ENCODE measurements at places on chromosomes 4 and X. TPM values are rescaled to one million over a fixed set of nuclear protein-coding genes. Genes with fewer than 3 reads are reported as not detected.

RASGEF1B gene
- total RNA-seq, result 26.7 TPM

SH3BGRL gene
- 45.6 TPM for total RNA-seq

BTC gene
- total RNA-seq, result 0.09 TPM

FGG gene
- total RNA-seq, result not detected

DNA sequence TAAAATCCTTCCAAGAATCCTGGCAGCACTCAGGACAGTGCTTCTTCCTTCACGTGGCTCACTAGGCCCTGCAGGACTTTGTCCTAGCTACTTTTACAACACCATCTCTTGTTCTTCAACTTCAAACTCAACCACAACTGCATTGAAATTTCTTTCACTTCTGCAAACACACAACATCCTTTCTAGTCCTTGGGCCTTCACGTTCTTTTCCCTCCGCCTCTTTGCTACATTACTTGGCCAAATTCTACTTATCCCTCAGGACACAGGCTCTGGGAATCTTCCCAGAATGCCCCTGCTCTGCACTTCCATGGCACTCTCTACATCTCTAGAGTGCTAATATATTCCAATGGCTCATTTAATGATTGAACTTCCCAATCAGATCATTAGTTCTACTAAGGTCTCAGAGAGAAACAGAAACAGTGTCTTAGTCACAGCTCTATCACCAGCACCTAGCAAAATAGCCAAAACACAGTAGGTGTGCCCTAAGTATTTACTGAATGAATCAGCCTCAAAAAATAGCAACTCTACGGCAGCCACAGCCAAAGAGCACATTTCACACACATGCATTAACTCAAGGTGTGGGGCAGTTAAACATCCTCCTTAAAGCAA lies 73.3 kb downstream of the MANBA start:
- no peaks in the 10 kb centered on the region for H3K4me1 ChIP-seq
- no peak overlapping the region for H3K27ac ChIP-seq
- DNase-seq, result no peak
- H3K36me3 ChIP-seq, result peaks cover 8% of the 10 kb centered on the region

- H3K4me1 ChIP-seq, result no peaks in the 10 kb centered on the region
- no peak for DNase-seq
- no peak overlapping the region for H3K4me3 ChIP-seq
- no peak overlapping the region for H3K27ac ChIP-seq
These were observed 173.7 kb downstream of the CENPC start for GRCh38 chr4:67371615-67372014.

DNA sequence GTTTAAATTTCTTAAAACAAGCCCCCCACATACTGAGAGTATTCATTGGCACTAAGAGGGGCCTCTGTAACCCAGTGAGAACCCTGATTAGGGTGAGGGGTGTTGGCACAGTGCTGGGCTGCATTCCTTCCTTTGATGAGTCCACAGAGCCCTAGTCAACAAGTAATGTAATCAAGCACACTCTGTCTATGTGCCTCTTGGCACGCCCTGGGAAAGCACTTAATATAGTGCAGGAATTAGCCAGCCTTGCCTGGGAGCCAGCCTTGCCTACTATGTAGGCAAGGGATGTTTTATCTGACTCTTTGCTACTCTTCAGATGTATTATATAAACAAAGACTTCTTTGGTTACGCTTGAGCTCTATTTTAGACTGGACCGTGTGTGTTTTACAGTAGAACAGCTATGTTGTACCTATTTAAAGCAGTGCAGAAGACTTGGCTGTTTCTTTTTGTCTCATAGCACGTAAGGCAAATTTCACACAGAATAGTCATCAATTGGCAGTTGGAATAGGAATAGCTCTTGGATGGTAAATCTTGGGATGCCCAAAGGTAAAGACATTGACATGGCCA lies 64.3 kb downstream of the FRAS1 start:
- H3K4me1 ChIP-seq, result no peaks in the 10 kb centered on the region
- no peak overlapping the region for H3K27ac ChIP-seq
- H3K4me3 ChIP-seq, result no peak overlapping the region
- H3K27me3 ChIP-seq, result no peaks in the 10 kb centered on the region
- no peak for DNase-seq

DNA sequence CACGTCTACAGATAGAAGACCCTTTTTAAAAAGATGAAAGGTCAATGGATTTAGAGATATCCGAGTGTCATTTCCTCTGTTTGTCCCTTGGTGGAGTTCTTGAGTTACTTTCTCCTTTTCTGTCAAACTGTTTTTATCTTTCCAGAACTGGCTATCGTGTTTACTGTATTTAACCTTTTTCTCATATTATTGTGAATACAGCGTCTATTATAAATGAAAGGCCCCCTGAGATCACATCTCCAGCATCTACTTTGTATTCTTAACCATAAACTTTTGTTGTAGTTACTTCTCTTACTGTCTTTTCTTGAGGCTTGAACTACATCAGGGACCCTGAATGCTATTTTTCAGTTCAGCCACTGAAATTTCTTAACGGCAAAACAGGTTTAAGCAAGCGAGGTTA lies 4.0 kb upstream of the PCDH7 start:
- peaks cover 3% of the 10 kb centered on the region for H3K4me1 ChIP-seq
- H3K4me3 ChIP-seq, result peak overlapping the region; percentile 81
- H3K36me3 ChIP-seq, result no peaks in the 10 kb centered on the region
- no peak for DNase-seq
- H3K27me3 ChIP-seq, result no peaks in the 10 kb centered on the region
- H3K27ac ChIP-seq, result no peak overlapping the region

DNA sequence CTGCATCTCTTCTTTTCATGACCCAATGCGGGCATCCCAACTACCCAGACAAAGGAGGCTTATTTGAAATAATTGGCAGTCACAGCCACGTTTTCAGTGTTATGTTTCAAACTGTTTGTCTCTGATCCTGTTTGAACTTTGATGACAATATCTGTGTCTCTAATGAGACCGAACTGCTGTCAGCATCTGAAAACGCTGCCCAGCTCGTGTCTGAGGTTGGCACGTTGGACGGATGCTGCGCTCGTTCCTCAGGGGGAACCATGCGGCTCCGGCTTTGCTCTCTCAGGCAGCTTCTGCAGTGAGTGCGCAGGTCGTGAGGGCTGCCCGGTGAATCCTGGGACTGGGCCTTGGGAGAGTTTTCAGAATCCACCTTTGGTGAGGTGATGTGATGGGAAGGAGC lies 58.4 kb upstream of the SORBS2 start:
- H3K4me3 ChIP-seq, result no peak overlapping the region
- DNase-seq, result no peak
- peaks cover 7% of the 10 kb centered on the region for H3K4me1 ChIP-seq

GRCh38 chr4:74625981-74626380 lies 168.3 kb downstream of the BTC start:
- no peaks in the 10 kb centered on the region for H3K4me1 ChIP-seq
- H3K4me3 ChIP-seq, result no peak overlapping the region
- no peaks in the 10 kb centered on the region for H3K36me3 ChIP-seq
- H3K27me3 ChIP-seq, result peaks cover 53% of the 10 kb centered on the region
- no peak overlapping the region for H3K27ac ChIP-seq

- no peak overlapping the region for H3K4me3 ChIP-seq
- DNase-seq, result no peak
- peaks cover 4% of the 10 kb centered on the region for H3K27me3 ChIP-seq
- H3K36me3 ChIP-seq, result no peaks in the 10 kb centered on the region
- H3K27ac ChIP-seq, result no peak overlapping the region
These were observed 233.0 kb upstream of the MAD2L1 start for GRCh38 chr4:120299631-120300030.

DNA sequence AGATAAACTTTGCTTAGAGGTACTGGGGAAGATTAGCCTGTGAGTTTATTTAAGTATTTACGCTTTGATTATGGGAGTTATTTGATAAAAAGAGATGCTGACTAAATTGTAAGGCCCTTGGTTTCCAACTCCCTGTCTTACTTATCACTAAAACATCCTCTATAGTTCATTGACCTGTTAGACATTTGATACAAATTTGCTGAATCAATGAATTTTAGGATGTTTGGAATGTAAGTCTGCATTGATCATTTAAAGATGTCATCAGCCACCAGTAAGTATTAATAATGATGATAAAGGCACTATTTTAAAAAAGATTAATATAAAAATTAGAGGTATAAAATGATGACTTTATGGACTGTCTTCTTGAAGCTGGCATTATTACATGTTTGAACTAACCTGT lies 340.6 kb downstream of the SPRY1 start:
- DNase-seq, result no peak
- no peaks in the 10 kb centered on the region for H3K27me3 ChIP-seq
- no peaks in the 10 kb centered on the region for H3K36me3 ChIP-seq

DNA sequence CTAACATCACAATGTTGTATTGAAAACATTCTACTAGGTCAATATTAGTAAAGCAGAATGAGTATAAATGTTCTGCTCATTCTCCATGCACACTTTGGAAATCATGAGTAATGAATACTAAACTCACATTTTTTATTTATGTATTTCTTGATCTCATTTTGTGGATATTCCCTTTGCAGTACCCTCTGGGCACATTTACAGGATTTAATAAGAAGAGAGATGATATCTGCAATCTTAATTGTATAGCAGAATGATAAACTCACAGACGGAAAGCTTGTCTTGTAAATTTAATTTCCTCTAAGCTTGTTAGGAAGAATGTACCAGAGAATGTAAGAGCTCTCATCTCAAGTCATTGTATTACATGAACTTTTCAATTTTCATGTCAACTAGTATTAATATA lies 1279.7 kb downstream of the PCDH7 start:
- H3K27ac ChIP-seq, result no peak overlapping the region
- DNase-seq, result no peak
- no peaks in the 10 kb centered on the region for H3K27me3 ChIP-seq
- H3K36me3 ChIP-seq, result no peaks in the 10 kb centered on the region

GRCh38 chr4:74374561-74375327 lies 9.8 kb downstream of the EREG start:
- no peaks in the 10 kb centered on the region for H3K4me1 ChIP-seq
- DNase-seq, result no peak
- H3K36me3 ChIP-seq, result no peaks in the 10 kb centered on the region

- no peak overlapping the region for H3K27ac ChIP-seq
- H3K27me3 ChIP-seq, result no peaks in the 10 kb centered on the region
- no peak overlapping the region for H3K4me3 ChIP-seq
- H3K36me3 ChIP-seq, result no peaks in the 10 kb centered on the region
- H3K4me1 ChIP-seq, result no peaks in the 10 kb centered on the region
These were observed 51.2 kb upstream of the HCCS start for GRCh38 chrX:11059933-11060332.

DNA sequence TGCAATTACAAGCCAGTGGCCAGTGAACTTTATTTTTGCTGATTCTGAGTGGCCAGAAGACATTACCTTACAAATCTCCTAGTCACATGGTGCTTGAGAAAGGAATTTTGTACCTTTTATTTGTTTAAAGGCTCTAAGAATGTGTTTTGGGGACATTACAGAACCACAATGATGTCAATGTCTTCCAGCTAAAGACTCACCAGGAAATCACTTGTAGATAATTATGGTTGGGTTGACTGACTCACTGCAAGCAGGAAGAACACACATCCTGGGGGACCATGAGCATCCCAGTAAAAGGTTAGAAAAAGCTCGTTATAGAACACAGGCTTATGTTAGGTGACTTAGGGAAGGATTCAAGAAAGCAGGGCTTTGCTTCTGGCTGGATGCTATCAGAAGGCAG lies 119.4 kb upstream of the FAM9B start:
- DNase-seq, result no peak
- H3K4me3 ChIP-seq, result no peak overlapping the region
- no peak overlapping the region for H3K27ac ChIP-seq
- no peaks in the 10 kb centered on the region for H3K4me1 ChIP-seq
- no peaks in the 10 kb centered on the region for H3K36me3 ChIP-seq
- no peaks in the 10 kb centered on the region for H3K27me3 ChIP-seq

- H3K36me3 ChIP-seq, result peaks cover 4% of the 10 kb centered on the region
- H3K27ac ChIP-seq, result no peak overlapping the region
- H3K4me3 ChIP-seq, result no peak overlapping the region
- H3K4me1 ChIP-seq, result peaks cover 14% of the 10 kb centered on the region
- no peak for DNase-seq
- H3K27me3 ChIP-seq, result no peaks in the 10 kb centered on the region
These were observed 6.9 kb upstream of the GPR78 start for GRCh38 chr4:8573266-8573665.

GRCh38 chr4:176653401-176654220 lies 139.1 kb downstream of the VEGFC start:
- no peak for DNase-seq
- H3K27me3 ChIP-seq, result no peaks in the 10 kb centered on the region
- H3K36me3 ChIP-seq, result no peaks in the 10 kb centered on the region
- no peak overlapping the region for H3K4me3 ChIP-seq

DNA sequence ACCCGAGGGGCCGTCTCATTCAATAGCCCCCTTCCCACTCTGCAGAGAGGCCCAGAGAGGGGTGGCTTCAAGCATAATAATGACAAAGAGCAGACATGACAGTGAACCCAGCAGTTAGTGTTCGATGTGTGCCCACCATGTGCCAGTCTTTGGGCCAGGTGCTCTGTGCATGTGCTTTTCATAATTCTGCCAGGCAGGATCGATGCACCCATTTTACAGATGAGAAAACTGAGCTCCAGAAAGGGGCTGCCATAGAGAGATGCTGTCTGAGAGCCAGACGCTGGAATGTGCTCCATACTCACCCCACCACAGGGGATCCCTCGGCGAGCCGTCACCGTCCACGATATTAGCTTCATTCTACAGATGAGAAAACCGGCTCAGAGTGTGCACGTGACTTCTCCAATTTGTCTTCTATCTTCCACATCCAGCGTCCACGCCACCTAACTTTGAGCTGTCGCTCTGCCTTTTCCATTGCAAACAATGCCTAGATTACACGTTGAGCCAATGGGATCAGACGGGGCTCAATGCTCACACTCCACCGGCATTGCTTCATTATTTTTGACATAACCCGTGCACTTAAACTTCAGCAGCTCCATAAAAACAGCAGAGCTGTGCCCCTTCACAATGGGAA lies 8.2 kb downstream of the ADRA2C start:
- no peaks in the 10 kb centered on the region for H3K27me3 ChIP-seq
- no peak overlapping the region for H3K27ac ChIP-seq
- H3K36me3 ChIP-seq, result no peaks in the 10 kb centered on the region
- DNase-seq, result no peak

DNA sequence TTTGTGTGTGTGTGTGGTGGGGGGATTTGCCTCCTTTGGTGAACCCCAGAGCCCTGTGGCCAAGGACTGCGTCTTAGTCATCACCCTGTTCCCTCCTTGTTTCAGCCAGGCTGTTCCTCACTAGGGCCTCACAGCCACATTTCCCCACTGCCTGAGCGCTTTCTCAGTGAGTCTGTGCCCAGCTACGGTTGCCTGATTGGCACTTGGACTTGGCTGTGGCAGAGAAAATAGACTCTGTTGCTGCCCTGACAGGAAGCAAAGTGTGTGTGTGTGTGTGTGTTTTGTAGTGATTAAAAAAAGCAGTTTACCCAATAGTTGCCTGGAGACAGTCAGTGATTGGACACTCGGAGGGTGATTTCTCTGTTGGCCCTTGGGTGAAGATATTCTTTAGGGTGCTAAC lies 113.0 kb downstream of the UCHL1 start:
- H3K27ac ChIP-seq, result no peak overlapping the region
- peaks cover 9% of the 10 kb centered on the region for H3K27me3 ChIP-seq
- H3K4me3 ChIP-seq, result no peak overlapping the region
- no peaks in the 10 kb centered on the region for H3K4me1 ChIP-seq

DNA sequence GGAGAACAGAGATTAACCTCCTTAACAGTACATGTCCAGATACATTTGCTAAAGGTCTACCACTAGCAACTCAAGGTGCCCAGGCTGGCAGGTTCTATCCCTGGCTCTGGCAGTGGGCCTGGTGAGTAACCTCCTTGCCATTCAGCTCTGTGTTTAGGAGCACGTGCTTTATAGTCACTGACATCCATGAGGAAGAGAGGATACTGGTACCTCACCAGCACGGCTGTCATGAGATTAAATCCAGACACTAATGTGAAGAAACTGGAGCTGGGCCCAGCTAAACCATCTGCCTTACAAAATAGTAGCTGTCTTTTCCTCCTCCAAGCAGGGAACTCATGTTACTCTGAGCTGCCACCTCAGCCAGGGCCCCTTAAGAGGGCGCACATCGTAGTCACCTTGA lies 45.3 kb downstream of the GPRASP3 start:
- H3K4me3 ChIP-seq, result no peak overlapping the region
- H3K4me1 ChIP-seq, result no peaks in the 10 kb centered on the region
- H3K27ac ChIP-seq, result no peak overlapping the region
- DNase-seq, result no peak
- H3K27me3 ChIP-seq, result no peaks in the 10 kb centered on the region
